Hepatocyte (in vitro differentiated cells): ENCODE measurements at places on chromosomes 7 and 10. TPM values are rescaled to one million over a fixed set of nuclear protein-coding genes. Genes with fewer than 3 reads are reported as not detected.
A peak's percentile ranks its signal among the peaks of the same experiment; 100 is the strongest.

TRIM50 gene
- polyA plus RNA-seq = 9.0 and 10.8 TPM in 2 replicates

CYCS gene
- 129 and 155 TPM in 2 replicates for polyA plus RNA-seq

NKX1-2 gene
- 0.22 and 0.64 TPM in 2 replicates for polyA plus RNA-seq

GRCh38 chr7:112101201-112101846 lies 104.9 kb downstream of the DOCK4 start:
- H3K27ac ChIP-seq = no peak overlapping the region
- no peaks in the 10 kb centered on the region for H3K4me1 ChIP-seq
- H3K4me3 ChIP-seq = no peak overlapping the region

DNA sequence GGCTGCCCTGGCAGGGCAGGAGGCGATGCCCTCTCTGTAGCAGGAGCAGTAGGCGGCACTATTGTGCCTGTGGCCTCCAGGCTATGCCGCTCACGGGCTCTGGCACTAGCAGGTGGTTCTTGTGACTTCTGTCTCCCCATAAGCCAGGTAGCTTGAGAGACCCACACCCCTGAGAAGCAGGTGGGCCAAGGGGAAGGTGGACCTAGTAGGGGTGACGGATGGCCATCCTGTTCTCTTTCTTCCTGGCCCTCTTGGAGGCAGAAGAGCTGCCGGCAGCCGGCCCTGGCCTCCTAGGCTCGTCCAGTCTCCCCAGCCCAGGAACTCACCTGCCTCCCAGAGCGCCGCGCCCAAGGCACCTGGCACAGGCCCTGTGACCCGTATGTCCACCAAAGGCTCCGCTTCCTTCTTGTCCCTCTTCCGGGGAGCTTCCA lies 15.4 kb downstream of the MMRN2 start:
- H3K36me3 ChIP-seq = no peaks in the 10 kb centered on the region
- DNase-seq = no peak
- H3K27ac ChIP-seq = no peak overlapping the region
- no peaks in the 10 kb centered on the region for H3K4me1 ChIP-seq
- H3K4me3 ChIP-seq = no peak overlapping the region

PLXDC2 gene
- 39.9 and 40.4 TPM in 2 replicates for polyA plus RNA-seq

- DNase-seq = peak; percentile 56
- H3K27me3 ChIP-seq = no peaks in the 10 kb centered on the region
- peak overlapping the region; percentile 97 for H3K27ac ChIP-seq
These were observed 515 bp downstream of the FASTK start for GRCh38 chr7:151080067-151080521.

GRCh38 chr7:79137942-79138341 lies 315.5 kb downstream of the MAGI2 start:
- no peak overlapping the region for H3K4me3 ChIP-seq
- no peaks in the 10 kb centered on the region for H3K36me3 ChIP-seq
- no peaks in the 10 kb centered on the region for H3K27me3 ChIP-seq
- no peak overlapping the region for H3K27ac ChIP-seq
- H3K4me1 ChIP-seq = no peaks in the 10 kb centered on the region

DNA sequence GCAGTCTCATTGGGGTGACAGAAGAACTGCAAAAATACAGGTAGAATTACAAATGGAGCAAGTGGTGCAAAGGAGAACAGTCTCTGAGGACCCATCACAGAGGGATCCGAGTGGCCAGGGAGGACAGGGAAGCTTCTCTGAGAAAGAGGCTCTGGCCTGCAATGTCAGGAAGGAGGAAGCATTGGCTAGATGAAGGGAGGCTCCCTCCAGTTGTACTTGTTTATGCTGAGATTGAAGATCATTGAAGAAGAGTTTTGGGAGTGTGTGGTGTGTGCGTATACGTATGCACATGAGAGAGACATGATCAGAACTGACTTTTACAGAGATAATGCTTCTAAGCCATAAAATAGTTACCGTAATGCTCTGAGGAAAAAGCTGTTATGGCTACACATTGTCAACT lies 274.7 kb upstream of the FZD8 start:
- H3K4me3 ChIP-seq = no peak overlapping the region
- no peaks in the 10 kb centered on the region for H3K27me3 ChIP-seq
- no peak for DNase-seq
- peaks cover 6% of the 10 kb centered on the region for H3K4me1 ChIP-seq
- H3K36me3 ChIP-seq = no peaks in the 10 kb centered on the region

GRCh38 chr7:148245381-148245780 lies 345.2 kb upstream of the C7orf33 start:
- no peak overlapping the region for H3K27ac ChIP-seq
- no peaks in the 10 kb centered on the region for H3K27me3 ChIP-seq
- H3K4me1 ChIP-seq = peaks cover 2% of the 10 kb centered on the region
- no peaks in the 10 kb centered on the region for H3K36me3 ChIP-seq
- no peak for DNase-seq

DNA sequence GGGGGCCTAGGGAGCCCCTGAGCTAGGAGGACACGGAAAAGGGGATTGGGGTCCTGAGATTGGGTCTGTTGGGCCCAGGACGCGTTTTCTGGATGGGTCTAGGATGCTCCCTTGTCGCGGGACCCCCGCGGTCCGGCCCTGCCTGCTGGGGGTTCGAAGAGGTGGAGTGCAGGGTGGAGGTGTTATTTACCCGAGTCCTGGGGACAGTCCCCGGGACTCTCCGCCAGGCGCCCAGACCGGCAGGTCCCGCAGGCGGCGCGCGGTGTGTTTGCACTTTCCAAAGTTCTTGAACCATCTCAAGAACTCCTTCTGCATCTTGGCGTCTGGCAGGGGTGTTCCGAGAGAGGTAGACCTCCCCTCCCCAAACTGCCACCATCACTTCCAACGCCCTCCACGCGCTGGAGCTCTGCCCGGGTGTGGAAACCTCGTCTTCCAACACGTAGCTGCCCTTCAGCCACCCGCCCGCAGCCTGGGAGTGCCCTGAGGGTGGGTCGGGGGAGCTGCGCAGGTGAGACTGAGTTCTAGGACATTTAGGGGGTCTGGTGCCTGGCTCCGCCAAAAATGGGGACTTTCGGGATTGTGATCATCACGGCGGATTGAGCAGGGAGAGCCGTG lies 569 bp downstream of the CAV1 start:
- peaks cover 17% of the 10 kb centered on the region for H3K4me1 ChIP-seq
- peak; percentile 35 for DNase-seq
- H3K27ac ChIP-seq = peak overlapping the region; percentile 46

- no peak overlapping the region for H3K4me3 ChIP-seq
- H3K27me3 ChIP-seq = no peaks in the 10 kb centered on the region
These were observed 113.1 kb downstream of the RNF32 start for GRCh38 chr7:156753630-156754029.

FLNC gene
- polyA plus RNA-seq = 40.4 and 46.6 TPM in 2 replicates

SPDYE5 gene
- 1.4 and 1.5 TPM in 2 replicates for polyA plus RNA-seq

- no peaks in the 10 kb centered on the region for H3K36me3 ChIP-seq
- H3K27me3 ChIP-seq = peaks cover 71% of the 10 kb centered on the region
- no peaks in the 10 kb centered on the region for H3K4me1 ChIP-seq
- H3K4me3 ChIP-seq = peak overlapping the region; percentile 48
- H3K27ac ChIP-seq = no peak overlapping the region
These were observed 304.6 kb downstream of the PRPF18 start for GRCh38 chr10:13891128-13892000.

DNA sequence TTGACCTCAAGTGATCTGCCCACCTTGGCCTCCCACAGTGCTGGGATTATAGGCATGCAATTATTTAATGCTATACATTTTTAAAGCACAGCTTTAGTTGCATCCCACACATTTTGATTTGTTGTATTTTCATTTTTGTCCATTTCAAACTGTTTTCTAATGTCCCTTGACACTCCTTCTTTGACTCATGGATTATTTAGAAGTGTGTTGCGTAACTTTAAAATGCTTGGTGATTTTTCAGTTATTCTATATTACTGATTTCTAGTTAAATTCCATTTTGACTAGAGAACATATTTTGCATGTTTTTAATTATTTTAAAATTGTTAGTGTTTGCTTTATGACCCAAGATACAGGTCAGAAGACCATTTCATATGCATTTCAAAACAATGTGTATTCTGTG lies 28.8 kb downstream of the EVX1 start:
- no peaks in the 10 kb centered on the region for H3K4me1 ChIP-seq
- H3K27ac ChIP-seq = no peak overlapping the region
- H3K27me3 ChIP-seq = no peaks in the 10 kb centered on the region
- H3K36me3 ChIP-seq = no peaks in the 10 kb centered on the region
- DNase-seq = no peak

DNA sequence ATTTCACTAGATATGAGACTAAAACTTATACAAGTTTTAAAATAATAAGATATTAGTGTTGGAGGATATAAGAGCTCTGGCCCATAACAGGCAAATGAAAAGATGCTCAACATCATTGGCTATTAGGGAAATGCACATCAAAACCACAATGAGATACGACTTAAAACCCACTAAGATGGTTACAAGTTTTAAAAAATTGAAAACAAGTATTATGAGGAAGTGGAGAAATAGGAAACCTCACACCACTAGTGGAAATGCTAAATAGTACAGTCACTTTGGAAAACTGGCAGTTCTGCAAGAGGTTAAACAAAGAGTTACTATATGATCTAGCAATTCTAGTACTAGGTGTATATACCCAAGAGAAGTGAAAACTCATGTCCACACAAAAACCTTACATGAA lies 17.2 kb downstream of the PANK1 start:
- DNase-seq = no peak
- H3K27me3 ChIP-seq = no peaks in the 10 kb centered on the region
- H3K36me3 ChIP-seq = no peaks in the 10 kb centered on the region
- no peak overlapping the region for H3K27ac ChIP-seq
- peaks cover 11% of the 10 kb centered on the region for H3K4me1 ChIP-seq

- no peak overlapping the region for H3K4me3 ChIP-seq
- H3K27ac ChIP-seq = peak overlapping the region; percentile 91
- no peaks in the 10 kb centered on the region for H3K36me3 ChIP-seq
- H3K4me1 ChIP-seq = peaks cover 20% of the 10 kb centered on the region
- no peak for DNase-seq
These were observed 2.0 kb downstream of the MASTL start for GRCh38 chr10:27157150-27157549.

GRCh38 chr10:49585387-49585786 lies 24.7 kb upstream of the SLC18A3 start:
- DNase-seq = no peak
- no peaks in the 10 kb centered on the region for H3K27me3 ChIP-seq
- H3K36me3 ChIP-seq = no peaks in the 10 kb centered on the region
- H3K4me3 ChIP-seq = no peak overlapping the region
- H3K27ac ChIP-seq = no peak overlapping the region

GPER1 gene
- 9.1 and 11.1 TPM in 2 replicates for polyA plus RNA-seq

- DNase-seq = no peak
- no peaks in the 10 kb centered on the region for H3K36me3 ChIP-seq
- no peak overlapping the region for H3K27ac ChIP-seq
- H3K27me3 ChIP-seq = no peaks in the 10 kb centered on the region
These were observed 24.6 kb downstream of the PAPOLB start for GRCh38 chr7:4837041-4837802.

NAPEPLD gene
- 12.0 and 12.9 TPM in 2 replicates for polyA plus RNA-seq

DNA sequence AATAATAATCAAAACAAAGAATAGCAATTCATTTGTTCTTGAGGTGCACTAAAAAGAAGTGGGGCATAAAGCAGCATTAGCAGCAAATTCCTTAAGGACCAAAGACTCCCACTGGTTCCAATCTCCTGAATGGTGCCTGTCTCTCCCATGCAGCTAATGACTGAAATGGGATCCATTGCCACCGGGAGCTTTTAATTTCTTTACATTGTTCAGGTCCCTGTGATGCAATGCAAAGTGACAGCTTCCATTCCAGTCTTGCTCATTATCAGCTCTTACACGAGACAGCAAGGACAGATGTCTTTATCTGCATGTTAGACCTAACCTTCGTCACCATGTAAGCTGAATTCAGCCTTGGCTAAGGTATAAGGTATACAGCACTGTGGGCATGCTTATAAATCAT lies 148.1 kb downstream of the POU6F2 start:
- no peak overlapping the region for H3K4me3 ChIP-seq
- no peak for DNase-seq
- H3K4me1 ChIP-seq = no peaks in the 10 kb centered on the region
- H3K36me3 ChIP-seq = no peaks in the 10 kb centered on the region
- H3K27me3 ChIP-seq = no peaks in the 10 kb centered on the region

MBL2 gene
- polyA plus RNA-seq = 0.04 and 0.21 TPM in 2 replicates

GBX1 gene
- polyA plus RNA-seq = not detected in 2 replicates

GRCh38 chr7:112510001-112510742 lies 29.4 kb downstream of the LSMEM1 start:
- no peaks in the 10 kb centered on the region for H3K27me3 ChIP-seq
- no peak overlapping the region for H3K4me3 ChIP-seq
- H3K36me3 ChIP-seq = no peaks in the 10 kb centered on the region
- no peak for DNase-seq
- H3K27ac ChIP-seq = no peak overlapping the region
- H3K4me1 ChIP-seq = no peaks in the 10 kb centered on the region

GPRIN2 gene
- polyA plus RNA-seq = 13.7 and 15.0 TPM in 2 replicates

TMEM196 gene
- polyA plus RNA-seq = not detected in 2 replicates

DNA sequence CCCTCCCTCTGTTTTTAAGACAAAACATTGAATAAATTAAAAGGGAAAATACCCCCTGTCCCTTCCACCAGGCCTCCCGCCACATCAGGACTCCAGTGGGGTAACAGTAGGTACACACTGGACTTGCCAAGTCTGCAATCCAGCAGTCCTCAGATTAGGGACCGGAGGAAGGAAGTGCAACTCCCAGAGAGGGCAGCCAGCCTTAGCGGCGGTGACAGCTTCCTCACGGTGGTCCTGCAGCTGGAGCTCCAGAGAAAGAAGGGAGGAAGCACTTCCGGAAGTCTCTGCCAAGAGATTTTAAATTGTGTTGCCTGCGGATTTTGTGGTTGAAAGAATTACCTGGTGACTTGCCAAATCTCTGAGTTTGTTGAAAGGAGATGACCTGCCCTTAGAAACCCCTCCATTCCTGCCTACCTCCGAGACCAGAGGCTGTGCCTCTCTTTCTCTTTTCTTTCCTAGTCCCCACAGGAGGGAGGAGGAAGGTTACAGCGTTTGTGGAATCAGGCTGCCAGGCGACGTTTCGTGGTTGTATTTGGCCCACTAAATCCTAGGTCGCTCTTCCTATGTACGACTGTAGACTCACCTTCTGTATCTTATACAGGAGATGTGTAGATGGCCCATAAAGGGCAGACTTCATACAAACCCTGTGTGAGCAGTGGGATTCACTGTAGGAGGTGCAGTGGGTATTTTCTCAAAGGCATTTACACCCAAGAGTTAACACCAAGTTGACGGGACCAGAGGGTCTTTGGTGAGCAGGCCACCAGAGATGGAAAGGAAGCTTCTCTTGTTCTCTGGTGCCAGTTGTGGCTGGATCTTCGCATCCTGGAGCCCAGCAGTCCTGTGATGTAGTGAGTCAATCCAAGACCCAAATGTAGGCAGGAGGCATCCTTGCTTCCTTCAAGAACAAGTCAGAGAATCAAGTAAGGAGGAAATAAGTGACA lies 77.9 kb downstream of the INSIG1 start:
- DNase-seq = no peak
- peaks cover 98% of the 10 kb centered on the region for H3K27me3 ChIP-seq
- H3K4me3 ChIP-seq = no peak overlapping the region
- H3K4me1 ChIP-seq = peaks cover 28% of the 10 kb centered on the region

NACAD gene
- 2.0 and 3.9 TPM in 2 replicates for polyA plus RNA-seq

- H3K27me3 ChIP-seq = no peaks in the 10 kb centered on the region
- H3K36me3 ChIP-seq = no peaks in the 10 kb centered on the region
- no peak overlapping the region for H3K27ac ChIP-seq
- no peak overlapping the region for H3K4me3 ChIP-seq
These were observed 134.0 kb downstream of the SEMA3D start for GRCh38 chr7:85052894-85053293.

DNA sequence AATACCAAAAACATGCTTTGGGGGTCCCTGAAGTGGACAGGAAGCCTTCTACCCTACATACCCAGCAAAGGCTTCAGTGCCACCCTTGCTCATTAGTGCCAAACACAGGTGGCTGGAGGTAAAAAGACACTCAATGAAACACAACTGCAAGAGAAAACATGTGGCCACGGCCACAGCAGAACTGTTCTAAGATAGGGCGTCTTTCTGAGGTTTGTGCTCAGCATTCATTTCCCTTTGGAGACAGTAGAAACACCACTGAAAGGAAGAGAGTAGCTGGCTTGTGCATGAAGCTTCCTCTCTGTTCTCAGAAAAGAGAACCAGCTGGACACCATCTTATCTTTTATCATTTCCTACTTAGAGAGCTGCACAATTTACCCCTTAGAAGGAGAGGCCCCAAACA lies 143.0 kb downstream of the PLXNA4 start:
- no peak overlapping the region for H3K27ac ChIP-seq

SYT15 gene
- 1.1 and 1.2 TPM in 2 replicates for polyA plus RNA-seq
